ENCODE measurements at places on chromosomes 1 and 21. TPM values are rescaled to one million over a fixed set of nuclear protein-coding genes. Genes with fewer than 3 reads are reported as not detected.

GRCh38 chr1:115251856-115252255, 86.2 kb downstream of the NGF start:
- DNase-seq: no peak

DNA sequence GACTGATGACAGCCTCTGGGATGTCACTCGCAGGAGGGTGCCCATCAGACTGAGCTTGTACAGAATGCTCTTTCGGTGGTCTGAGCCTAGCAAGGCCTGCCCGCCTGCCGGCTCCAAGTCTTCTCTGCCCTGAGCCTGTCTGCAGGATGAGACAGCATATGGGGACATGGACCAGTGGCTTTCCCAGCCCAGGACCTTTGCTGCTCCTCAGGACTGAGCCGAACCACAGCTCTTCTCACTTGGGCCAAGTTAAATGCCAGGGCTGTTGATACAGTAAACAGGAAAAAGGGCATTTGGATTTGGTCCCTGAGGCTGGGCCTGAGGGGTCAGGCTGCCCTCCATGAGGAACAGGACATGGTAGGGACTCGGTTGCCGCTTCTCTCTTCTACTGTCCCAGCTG, 64.3 kb upstream of the EPS8L3 start:
- no peak for DNase-seq

Gene TNFRSF14
- total RNA-seq: 67.4 TPM

- no peak for DNase-seq
Observed at GRCh38 chr1:54356680-54357147, 49.5 kb downstream of the SSBP3 start.

DNA sequence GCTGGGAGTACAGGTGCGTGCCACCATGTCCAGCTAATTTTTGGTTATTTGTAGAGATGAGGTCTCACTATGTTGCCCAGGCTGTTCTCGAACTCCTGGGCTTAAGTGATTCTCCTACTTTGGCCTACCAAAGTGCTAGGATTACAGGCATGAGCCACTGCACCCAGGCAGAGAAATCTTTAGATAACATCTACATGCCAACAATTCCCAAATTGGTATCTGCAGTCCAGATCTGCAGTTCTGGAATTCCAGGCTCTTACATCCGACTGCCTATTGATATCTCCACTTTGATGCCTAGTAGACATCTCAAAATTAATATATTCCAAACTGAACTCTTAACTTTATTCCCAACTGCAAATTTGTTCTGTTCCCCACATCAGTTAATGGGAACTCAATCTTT, 23.3 kb downstream of the INAVA start:
- DNase-seq: no peak
